Hair follicular keratinocyte (primary cell): ENCODE measurements at places on chromosomes 12 and 14. TPM values are rescaled to one million over a fixed set of nuclear protein-coding genes. Genes with fewer than 3 reads are reported as not detected.

PLCZ1 gene
- total RNA-seq, result not detected in 2 replicates

FGD6 gene
- 31.1 and 53.5 TPM in 2 replicates for total RNA-seq

RAD9B gene
- total RNA-seq, result 0.19 and 2.3 TPM in 2 replicates

DTX1 gene
- not detected in 2 replicates for total RNA-seq

TMPRSS12 gene
- total RNA-seq, result not detected in 2 replicates

FERMT2 gene
- 17.3 and 20.8 TPM in 2 replicates for total RNA-seq

ZFHX2 gene
- total RNA-seq, result 0.23 TPM in 1 of 2 replicates, not detected in the other

ACRBP gene
- 0.16 TPM in 1 of 2 replicates, not detected in the other for total RNA-seq

EFS gene
- 8.2 and 10.1 TPM in 2 replicates for total RNA-seq

PPP1R36 gene
- total RNA-seq, result 1.8 and 2.6 TPM in 2 replicates

PRKD1 gene
- total RNA-seq, result 0.53 TPM in 1 of 2 replicates, not detected in the other

EML1 gene
- 0.86 and 2.2 TPM in 2 replicates for total RNA-seq

AQP6 gene
- total RNA-seq, result 0.47 TPM in 1 of 2 replicates, not detected in the other

KRT79 gene
- total RNA-seq, result not detected in 2 replicates

DUSP16 gene
- total RNA-seq, result 13.2 and 25.7 TPM in 2 replicates

CCDC77 gene
- 6.2 and 13.0 TPM in 2 replicates for total RNA-seq

ADSS1 gene
- 0.91 and 5.7 TPM in 2 replicates for total RNA-seq

VRTN gene
- total RNA-seq, result not detected in 2 replicates

MEG3 gene
- total RNA-seq, result 3.8 and 5.6 TPM in 2 replicates

CBLN3 gene
- total RNA-seq, result 0.11 and 0.31 TPM in 2 replicates

TMEM30B gene
- total RNA-seq, result 13.0 and 14.8 TPM in 2 replicates
